ENCODE measurements at places on chromosomes 2 and 18.

- no peak for DNase-seq
Observed at GRCh38 chr2:2640818-2641217, 309.7 kb upstream of the MYT1L start.

GRCh38 chr2:182818925-182819324 lies 47.5 kb downstream of the FRZB start:
- no peak for DNase-seq

GRCh38 chr18:13246121-13246520 lies 27.6 kb downstream of the LDLRAD4 start:
- no peak for DNase-seq

DNA sequence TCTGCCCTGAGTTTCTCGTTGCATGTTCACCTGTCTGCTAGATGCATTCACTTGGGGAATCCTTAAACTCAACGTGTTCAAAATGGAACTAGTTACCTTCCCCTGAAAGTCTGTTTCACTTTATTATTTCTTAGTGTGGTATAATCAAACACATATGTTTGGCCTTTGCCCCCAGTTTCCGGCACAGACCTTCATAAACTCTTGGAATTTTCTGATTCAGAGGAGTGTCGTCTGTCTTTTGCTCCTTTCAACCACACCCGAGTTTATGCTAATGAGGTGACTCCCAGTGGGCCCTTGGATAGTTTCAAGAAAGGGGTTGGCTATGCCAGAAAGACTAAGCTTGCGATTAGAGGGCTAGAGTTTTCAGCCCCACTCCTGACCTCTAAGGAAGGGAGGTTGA lies 198.9 kb downstream of the CDCA7 start:
- DNase-seq: no peak

- DNase-seq: no peak
Observed at GRCh38 chr18:6605115-6605869, 124.2 kb upstream of the ARHGAP28 start.

- no peak for DNase-seq
Observed at GRCh38 chr2:3503046-3503445, 16.3 kb downstream of the ADI1 start.

DNA sequence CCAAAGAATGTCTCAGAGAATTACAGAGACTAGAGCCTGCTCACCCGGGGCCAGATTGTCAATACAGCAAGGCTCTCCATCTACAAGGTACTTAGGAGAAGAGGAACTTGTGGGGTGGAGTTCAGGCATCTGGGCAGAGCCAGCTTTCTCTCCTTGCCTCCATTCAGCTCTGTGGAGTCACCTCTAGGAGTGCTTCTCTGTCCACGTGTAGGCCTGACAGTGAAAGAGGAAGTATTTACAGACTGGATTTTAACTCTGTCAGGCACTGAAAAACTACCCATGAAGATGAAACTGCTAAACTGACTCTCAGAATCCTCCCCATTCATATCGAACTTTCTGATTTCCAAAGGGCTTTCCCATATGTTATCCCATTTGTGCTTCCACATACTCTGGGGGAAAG lies 315.6 kb downstream of the SETBP1 start:
- no peak for DNase-seq

GRCh38 chr18:44969214-44969795 lies 288.6 kb downstream of the SETBP1 start:
- DNase-seq: no peak

DNA sequence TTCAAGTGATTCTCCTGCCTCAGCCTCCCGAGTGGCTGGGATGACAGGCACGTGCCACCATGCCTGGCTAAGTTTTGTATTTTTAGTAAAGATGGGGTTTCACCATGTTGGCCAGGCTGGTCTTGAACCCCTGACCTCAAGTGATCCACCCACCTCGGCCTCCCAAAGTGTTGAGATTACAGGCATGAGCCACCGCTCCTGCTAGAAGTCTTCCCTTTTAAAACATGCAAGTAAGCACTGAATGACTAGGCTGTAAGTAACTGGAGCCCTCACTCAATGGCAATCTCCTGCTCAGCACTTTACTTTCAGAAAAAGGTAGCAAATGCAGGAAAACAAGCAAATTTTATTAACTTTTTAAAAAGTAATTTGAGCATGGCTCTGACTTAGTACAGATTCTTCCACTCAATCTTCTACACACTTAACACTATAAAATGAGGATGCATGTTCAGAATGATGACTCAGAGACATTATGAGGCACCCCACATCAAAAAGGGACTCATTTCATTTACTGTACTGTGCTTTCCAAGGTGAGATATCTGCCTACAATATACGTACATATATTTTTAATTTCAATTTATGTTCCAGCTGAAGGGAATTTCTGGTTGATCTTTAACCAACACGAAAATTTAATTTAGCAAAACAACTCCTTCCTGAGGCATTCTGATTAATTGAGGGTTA lies 6.6 kb upstream of the NCK2 start:
- DNase-seq: no peak

DNA sequence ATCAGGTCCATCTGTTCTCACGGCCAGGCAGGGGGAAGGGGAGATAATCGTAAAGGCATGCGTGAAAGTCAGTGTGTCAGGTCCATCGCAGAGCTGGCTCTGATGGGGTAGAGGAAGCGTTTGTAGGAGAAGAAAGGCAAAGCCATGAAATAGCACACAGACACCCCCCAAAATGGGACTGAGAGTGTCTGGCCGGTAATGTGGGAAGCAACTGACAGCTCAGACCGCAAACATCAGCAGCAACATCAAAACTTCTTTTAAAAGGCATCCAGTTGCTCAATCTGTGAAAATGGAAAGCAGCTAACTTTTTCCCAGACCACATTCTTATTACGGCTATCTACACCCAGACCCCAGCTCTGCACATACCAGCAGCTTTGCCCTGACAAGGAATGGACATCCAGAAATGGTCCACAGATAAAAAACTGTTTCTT lies 232.6 kb downstream of the EN1 start:
- DNase-seq: no peak

GRCh38 chr2:68968221-68968620 lies 6.2 kb upstream of the GKN1 start:
- no peak for DNase-seq

- DNase-seq: no peak
Observed at GRCh38 chr18:59466980-59467379, 107.9 kb upstream of the LMAN1 start.

- DNase-seq: no peak
Observed at GRCh38 chr18:25503567-25504081, 151.7 kb upstream of the ZNF521 start.

DNA sequence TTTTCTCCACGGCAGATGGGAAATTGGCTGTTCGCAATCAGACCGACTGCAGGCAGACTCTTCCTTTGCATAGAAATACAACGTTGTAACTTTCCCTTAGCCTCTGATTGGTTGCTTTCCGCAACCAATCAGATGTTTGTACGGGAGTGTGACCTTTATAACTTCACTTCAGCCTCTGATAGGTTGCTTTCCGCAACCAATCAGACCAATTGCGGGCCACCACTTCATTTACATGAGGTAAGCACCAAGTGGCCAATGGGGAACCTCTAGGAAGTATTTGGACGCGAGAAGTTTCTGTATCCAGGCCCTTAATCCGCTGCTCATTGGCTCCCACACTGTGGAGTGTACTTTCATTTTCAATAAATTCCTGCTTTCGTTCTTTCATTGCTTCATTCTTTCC lies 19.1 kb downstream of the SLC25A12 start:
- no peak for DNase-seq

DNA sequence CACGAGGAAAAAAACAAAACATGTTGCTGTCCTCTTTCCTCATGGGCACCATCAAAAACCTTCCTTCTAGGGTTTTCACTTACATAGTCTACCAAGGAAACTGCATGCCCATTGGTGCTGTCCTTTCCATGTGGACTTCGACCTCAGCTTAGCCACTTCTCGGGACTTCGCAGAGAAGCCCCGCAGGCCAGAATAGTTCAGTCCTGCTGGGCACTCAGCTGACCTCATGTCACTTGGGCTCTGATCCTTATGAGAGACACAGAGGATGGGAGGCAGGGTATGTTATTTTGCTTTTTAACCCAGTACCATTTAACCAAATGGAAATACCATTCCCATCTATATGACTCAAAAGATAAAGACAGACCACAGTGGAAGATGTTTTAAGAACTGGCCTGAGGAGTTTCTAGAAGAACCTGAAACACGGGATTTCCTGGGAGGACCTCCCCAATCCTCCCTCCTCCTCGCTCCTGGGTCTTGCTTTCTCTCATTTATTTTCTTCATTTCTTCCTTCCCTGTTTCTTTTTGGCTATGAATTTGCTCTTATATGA lies 28.4 kb downstream of the AAK1 start:
- DNase-seq: no peak

GRCh38 chr2:129738799-129739198 lies 240.7 kb upstream of the RAB6C start:
- no peak for DNase-seq

GRCh38 chr18:68417826-68418225 lies 297.1 kb downstream of the TMX3 start:
- no peak for DNase-seq

GRCh38 chr2:128503399-128504245 lies 185.0 kb upstream of the HS6ST1 start:
- DNase-seq: no peak

DNA sequence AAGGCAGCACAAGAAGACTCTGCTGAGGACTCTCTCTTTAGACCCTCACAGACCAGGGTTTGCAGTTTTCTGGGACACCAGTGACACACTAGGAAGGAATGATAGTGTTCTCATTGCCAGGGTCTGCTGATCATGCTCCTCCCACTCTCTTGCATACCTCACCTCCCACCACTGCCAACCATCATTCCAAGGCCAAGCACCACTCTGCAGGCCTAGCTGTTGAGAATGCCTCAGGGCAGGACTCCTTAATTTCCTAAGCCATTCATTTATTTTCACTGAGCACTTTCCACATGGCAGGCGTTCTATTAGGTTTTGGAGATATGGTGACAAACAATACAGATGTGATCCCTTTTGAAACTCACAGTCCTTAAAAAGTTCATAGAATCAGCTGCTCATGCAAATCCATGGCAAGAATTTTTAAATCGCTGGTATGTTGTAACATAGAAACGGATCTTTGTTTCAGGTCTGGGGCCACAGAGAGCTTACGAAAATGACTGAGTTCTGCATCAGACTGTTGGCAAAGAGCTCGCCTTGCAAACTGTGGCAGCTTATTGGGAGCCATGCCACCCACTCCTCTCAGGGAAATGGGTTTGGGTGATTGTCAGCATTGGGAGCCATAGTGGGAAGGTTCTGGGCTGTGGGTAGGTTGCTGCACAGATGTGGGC lies 78.5 kb downstream of the XDH start:
- no peak for DNase-seq

DNA sequence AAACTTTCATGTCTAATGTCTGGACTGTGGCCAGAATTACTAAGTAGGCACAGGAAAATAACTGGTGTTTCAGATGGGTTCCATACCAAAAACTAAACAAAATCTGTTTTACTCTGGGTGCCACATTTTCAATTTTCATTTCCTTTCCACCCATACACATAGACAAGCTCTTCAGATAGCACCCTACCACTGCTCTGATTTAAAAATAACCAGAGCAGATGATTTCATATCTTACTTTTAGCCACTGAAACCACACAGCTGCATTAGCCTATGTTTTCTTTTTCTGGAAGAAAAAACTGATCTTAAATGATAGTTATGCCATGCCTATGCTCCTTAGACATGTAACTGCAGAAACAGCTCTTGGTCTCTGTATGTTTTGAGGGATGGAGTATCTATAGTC lies 647.6 kb downstream of the CPS1 start:
- DNase-seq: no peak

DNA sequence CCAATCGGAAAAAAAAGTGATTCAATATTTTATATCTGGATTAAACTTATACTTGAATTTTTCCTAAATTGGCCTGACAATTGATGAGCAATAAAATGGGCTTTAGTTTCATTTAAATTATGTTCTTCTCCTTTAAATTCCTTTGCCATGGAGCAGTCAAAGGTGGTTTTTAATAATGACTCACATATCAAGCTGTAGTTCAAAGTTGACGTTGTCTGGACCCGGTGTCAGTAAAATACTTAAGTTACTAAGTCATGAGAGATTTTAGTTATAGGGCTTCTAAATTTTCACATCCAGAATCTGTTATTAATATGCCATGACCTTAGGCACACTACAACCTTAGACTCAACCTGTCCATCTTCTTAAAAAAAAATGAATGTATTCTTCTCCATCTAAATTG lies 62.5 kb downstream of the CDH2 start:
- no peak for DNase-seq

DNA sequence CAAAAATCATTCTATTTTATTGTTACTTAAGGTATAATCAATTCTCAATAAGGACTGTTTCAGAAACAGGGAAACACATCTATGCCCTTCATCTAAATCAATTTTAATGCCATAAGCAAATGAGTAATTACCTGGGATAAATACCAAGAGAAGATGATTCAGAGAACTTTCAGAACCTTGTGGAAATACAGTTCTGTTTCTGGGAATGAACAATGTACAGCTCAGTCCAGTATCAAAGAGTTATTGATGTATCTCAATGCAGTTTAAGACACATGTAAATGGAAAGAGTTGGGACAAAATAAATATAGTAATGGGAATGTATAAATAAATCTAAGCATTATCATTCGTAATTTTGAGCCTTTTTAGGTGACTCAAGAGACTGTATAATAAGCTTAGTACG lies 60.1 kb downstream of the PTPN2 start:
- no peak for DNase-seq

GRCh38 chr2:45132551-45132950 lies 123.3 kb upstream of the SIX2 start:
- DNase-seq: no peak

DNA sequence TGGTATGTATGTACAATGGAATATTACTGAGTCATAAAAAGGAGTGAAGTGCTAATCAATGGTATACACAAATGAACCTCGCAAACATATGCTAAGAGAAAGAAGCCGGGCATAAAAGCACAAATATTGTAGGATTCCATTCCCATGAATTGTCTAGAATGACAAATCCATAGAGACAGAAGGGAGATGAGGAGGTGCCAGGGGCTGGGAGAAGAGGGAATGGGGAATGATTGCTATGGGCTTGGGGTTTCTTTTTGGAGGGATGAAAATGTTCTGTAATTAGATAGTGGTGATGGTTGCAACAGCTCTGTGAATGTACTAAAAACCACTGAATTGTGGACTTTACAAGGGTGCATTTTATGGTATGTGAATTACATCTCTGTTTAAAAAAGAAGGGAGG lies 73.5 kb downstream of the GLI2 start:
- DNase-seq: no peak

DNA sequence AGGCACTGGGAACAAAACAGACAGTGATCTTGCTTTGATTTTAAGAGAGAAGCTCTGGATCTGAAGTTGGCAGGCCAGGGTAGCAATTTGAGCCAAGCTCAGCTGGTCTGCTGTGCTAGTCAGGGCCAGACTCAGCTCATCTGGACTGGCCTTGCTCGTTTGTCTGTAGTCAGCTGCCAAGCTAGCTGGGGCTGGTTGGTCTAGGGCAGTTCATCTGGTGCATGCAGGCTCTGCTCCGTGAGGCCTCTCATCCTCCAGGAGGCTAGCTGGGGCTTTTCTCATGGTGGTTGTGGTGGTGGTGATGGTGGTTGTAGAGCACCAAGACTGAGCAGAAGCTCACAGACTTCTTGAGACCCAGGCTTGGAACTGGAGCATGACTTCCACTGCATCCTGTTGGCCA lies 10.3 kb downstream of the FBLN7 start:
- no peak for DNase-seq

GRCh38 chr2:57376985-57377384 lies 669.6 kb upstream of the VRK2 start:
- DNase-seq: no peak

Data from stimulated activated CD4-positive, alpha-beta T cell treated with anti-CD3 and anti-CD28 coated beads, Interleukin-1b, Interleukin-23, amount 100 ng/mL, for 48 hours (primary cell).